Choroid plexus epithelial cell (primary cell): ENCODE measurements at places on chromosomes 13 and 19.

GRCh38 chr13:44054525-44054924 lies 174.8 kb downstream of the LACC1 start:
- DNase-seq, result no peak

- no peak for DNase-seq
Measured at GRCh38 chr19:39696387-39696786, 7.9 kb upstream of the LGALS14 start.

GRCh38 chr13:97434397-97435201 lies 630 bp downstream of the RAP2A start:
- peak; percentile 41 for DNase-seq

DNA sequence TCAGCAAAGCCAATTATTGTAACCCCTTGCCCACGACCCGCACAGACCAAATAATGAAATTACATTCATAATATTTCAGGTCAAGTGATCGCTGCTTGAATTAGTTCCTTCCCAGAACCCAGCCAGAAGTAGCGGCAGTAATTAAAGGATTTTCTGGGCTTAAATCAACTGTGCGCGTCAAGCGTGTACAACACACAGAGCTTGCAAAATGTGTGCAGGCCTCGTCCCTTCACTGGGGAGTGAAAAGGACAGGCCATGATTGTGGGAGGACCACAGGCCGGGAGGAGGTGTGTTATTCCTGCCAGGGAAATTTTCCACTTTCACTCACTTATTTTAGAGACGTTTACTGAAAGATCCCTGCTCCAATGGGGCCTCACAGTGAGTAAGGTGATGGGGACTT lies 84.9 kb downstream of the CHST8 start:
- no peak for DNase-seq

DNA sequence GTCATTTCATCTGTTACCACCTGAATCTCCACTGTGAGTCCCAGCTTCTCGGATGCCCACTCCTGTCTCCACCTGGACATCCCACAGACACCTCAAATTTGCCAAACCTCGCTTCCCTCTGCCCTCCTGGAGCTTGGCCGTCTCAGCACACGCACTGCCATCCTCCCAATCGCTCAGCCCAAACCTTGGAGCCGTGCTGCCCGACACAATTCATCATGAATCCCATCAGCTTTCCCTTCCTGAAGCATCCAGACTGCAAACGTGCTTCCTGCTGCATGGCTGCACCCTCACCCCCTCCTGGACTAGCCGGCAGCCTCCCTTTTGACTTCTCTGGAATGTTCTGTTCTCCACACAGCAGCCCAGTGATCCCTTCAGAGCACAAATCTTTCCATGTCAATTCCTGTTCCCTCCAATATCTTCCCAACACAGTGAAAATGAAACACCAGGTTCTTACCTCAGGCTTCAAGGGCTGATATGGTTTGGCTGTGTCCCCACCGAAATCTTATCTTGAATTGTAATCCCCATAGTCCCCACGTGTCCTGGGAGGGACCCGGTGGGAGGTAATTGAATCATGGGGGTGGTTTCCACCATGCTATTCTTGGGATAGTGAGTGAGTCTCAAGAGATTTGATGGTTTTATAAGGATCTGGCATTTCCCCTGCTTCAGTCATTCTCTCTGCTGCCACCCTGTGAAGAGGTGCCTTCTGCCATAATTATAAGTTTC lies 1.1 kb upstream of the PROZ start:
- no peak for DNase-seq
